Panc1 (cell line): ENCODE measurements at places on chromosomes 5 and 9.

DNA sequence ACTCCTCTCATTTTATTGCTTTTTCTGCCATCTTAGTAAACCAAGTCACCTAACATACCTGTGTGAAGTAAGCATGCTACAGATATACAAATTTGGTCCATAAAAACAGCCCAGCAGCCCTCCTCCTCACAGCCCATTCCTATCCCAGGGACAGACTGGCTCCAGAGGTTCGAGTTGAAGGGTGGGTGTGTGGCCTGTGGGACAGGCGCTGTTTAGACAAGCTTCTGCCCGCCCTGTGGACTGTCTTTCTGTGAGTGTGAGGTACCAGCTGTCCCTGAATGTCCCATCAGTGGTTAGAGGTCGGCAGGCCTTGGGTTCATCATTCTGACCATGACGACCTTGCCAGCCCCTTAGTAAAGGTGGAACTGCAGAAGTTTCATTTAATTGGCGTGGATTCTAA lies 82.0 kb downstream of the WNK2 start:
- DNase-seq, result no peak

GRCh38 chr5:89233462-89233861 lies 350.5 kb upstream of the MEF2C start:
- DNase-seq, result no peak

DNA sequence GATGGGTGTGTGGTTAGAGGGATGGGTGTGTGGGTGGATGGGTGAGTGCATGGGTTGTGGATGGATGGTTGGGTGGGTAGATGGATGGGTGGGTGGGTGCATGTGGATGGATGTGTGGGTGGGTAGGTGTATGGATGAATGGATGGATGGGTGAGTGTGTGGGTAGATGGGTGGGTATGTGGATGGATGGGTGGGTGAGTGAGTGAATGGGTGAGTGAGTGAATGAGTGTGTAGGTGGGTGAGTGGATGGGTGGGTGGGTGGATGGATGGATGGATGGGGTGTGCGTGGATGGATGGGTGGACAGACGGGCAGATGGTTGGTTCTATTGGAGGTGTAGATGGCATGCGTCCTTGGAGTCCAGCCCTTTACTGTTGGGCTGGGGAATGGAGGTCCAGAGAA lies 17.2 kb downstream of the STKLD1 start:
- no peak for DNase-seq

- DNase-seq, result no peak
Observed at GRCh38 chr5:72280581-72281069, 39.4 kb downstream of the MRPS27 start.

DNA sequence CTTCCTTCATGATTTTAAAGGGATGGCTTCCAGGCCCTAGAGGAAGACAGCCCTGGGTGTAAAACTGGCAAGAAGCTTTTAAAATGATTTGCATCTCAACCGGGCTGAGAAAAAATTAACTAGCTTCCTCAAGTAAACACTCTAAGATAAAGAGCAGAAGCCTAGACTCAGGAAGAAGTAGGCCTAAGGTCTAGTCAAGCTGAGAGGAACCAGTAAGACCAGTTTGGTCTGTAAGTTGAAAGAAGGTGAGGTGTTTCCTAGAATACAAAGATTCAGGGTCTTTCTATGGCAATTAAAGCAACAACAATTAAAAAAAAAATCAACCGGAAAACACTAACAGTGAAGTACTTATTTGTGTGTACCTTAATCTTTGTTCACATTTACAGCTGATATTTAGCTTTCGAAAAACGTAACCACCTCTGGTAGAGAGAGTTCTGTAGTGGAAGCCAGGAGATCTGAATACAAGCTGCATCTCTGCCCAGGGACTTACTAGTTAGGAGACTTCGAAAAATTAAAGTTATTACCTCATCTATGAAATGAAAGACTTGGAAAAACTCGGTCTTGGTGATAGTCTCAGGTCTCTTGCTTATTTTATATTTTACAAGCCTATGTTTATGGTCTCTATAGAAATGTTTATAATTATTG lies 75.7 kb downstream of the TUSC1 start:
- no peak for DNase-seq

- DNase-seq, result no peak
Observed at GRCh38 chr5:127609011-127609410, 39.9 kb upstream of the CTXN3 start.

DNA sequence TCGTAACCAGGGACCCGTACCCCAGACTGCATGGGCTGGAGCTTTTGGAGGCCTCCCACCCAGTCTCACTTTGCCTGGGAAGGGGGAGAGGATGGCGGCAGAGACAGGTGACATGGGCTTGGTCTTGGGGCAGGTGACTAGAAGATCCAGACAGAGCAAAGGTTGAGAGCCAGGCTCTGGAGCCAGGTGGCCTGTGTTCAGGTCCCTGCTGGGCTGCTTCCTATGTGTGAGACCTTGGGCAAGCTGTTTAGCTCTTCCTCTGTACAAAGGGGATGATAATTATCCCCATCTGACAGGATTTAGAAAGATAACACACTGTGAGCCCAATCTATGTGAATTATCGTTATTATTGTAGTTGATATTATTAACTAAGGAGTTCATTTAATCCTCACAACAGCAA lies 16.1 kb upstream of the NDST1 start:
- no peak for DNase-seq

DNA sequence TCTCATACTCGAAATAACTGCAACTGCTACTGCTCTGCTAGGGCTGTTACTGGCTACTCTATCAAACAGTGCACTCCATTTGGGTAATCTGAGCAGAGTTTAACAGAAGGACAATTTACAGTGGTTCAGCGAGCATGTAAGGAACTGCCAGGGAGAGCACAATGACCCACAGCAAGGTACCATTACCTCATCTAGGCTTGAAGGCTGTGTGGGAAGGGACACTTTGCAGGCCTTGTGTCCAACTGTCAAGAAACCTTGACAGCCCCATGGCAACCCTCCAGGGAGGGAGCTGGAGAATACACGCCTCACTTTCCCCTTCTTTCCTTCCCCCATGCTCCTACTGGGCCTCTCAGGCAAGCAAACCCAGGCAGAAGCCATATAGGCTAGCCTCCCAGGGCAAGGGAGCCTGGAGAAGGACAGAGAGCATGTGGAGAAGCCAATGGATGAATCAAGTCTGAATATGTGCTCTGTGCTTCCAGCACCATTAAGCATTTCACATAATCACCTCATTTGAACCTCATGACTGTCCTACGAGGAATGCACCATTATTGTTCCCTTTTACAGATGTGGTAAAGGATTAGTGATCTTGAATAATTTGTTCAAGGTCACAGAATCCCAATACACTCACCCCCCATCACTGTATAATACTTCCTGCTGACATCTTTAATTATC lies 49.9 kb upstream of the JAK2 start:
- DNase-seq, result no peak
